ENCODE measurements at places on chromosomes 11 and 22.

GRCh38 chr11:116312570-116313391, 460.0 kb downstream of the BUD13 start:
- peak; percentile 81 for DNase-seq

GRCh38 chr11:128532572-128533091, 54.7 kb downstream of the ETS1 start:
- DNase-seq, result no peak

DNA sequence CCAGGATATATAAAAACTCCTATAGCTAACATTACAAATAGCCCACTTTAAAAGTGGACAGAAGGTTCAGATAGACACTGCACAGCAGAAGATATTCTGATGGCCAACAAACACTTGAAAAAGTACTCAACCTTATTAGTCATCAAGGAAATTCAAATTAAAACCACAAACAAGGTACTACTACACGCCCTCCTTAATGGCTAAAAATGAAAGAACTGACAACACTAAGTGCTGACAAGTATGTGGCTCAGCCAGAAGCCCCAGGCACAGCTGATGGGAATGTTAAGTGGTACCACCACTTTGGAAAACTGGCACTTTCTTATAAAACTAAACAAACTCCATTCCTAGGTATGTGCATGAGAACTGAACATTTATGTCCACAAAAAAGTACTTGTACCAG, 320.1 kb downstream of the TBC1D22A start:
- no peak for DNase-seq

DNA sequence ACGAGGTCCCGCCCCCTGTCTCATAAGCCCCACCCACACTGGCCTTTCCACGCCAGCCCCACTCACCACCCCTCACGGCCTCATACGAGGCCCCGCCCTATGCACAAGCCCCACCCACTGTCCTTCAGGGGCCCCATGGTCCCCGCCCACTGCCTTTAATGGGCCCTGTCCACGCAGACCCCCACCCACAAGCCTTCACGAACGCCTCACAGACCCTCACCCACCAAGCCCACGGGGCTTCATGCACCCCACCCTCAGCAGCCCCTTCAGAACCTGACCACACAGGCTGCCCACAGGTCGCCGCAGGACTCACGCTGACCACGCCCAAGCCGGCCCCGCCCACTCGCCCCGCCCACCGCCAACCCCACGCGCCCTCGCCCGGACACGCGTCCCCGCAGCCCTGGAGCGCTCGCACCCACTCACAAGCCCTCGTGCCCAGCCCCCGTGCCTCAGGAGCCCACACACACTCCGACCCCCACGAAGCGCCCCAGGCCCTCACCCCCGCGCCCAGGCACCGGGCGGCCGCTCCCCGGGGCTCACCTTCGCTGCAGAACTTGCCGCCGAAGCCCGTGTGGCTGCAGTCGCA, 10.5 kb downstream of the NRXN2 start:
- no peak for DNase-seq

GRCh38 chr11:69297787-69298266, 3.9 kb downstream of the MYEOV start:
- peak; percentile 82 for DNase-seq

DNA sequence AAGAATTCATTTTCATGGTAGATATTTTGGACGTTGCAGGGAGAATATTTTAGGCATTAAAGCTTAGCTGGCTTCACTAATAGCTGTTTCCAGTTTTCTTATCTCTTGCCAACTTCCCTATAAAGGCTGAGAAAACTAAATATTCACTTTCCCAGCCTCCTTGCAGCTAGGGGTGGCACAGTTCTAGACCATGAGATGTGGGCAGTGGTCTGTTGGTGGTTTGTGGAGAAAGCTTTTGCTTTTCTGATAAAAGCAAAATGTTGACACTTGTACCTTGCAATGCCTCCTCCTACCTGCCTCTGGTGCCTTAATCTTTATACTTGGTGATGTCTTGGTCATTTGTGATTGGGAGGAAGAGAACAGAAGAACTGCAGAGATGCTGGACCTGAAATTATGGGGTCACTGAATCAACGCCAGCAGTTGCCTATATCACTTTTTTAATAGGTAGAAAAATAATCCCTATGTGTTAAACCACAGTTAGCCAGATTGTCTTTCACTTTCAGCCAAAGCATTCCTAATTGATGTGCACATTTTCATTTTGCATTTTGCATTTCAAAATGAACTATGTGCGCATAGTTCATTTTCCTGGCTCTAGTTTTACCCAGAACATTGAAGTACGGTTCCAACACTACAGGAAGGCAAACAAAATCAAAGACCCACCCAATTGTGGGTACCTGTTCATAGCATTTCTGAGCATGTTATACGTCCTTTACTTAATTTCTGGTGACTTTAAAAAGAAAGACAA, 24.9 kb upstream of the ABTB2 start:
- no peak for DNase-seq

- no peak for DNase-seq
Observed at GRCh38 chr22:44890416-44891292, 119.2 kb downstream of the PHF21B start.

DNA sequence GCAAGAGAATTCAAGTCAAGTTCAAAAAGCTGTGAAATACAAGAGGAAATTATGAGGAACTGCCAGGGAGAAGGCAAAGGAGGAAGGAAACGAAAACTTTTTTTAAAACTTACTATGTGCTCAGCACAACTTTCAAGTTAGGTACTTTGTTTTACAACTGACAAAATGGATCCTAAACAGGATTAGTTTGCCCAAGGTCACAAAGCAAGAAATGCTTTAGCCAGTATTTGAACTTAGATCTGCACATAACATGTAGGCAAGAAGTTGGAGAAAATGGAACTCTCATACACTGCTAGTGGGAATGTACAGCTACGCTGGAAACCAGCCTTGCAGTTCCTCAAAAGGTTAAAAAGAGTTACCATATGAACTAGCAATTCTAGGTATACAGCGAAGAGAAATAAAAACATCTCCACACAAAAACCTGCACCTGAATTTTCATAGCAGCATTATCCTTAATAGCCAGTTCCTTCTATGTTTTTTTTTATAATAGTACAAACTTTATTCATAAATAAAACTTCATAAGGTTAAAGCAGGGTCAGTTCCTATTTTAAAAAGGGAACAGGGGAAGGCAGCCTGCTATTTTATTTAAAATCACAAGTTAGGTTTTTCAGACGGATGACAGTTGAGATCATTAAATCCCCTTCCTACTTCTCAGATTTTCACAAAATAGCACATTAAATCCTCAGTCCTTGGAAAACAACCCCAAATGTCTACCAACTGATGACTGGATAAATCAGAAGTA, 19.2 kb downstream of the DDX6 start:
- peak; percentile 69 for DNase-seq

GRCh38 chr22:48594016-48594756, 1233.5 kb downstream of the BRD1 start:
- no peak for DNase-seq
